ENCODE measurements at places on chromosomes 2 and 18. TPM values are rescaled to one million over a fixed set of nuclear protein-coding genes. Genes with fewer than 3 reads are reported as not detected.

DNA sequence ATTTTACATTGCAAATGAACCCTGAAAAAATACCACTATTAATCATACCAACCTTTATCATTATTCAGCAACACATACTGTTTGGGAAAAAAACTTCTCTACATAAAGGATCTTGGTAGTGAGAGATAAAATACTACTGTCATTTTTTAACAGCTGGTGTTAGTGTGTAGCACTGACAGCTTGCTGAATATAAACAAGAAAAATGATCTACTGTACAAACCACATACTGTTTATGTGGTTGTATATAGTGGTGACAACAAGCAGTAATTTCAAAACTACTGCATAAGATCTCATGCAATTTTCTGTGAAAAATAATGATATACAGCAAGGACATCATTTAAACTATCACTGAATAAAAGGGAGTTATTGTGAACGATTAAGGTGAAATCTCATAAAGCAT lies 601.2 kb downstream of the LRP1B start:
- DNase-seq: no peak
- no peaks in the 10 kb centered on the region for H3K4me1 ChIP-seq
- no peaks in the 10 kb centered on the region for H3K27me3 ChIP-seq
- no peak overlapping the region for H3K4me3 ChIP-seq

Gene POTEI
- not detected for total RNA-seq

GRCh38 chr2:237618449-237618848 lies 8.9 kb upstream of the LRRFIP1 start:
- H3K4me3 ChIP-seq: no peak overlapping the region
- H3K27ac ChIP-seq: no peak overlapping the region
- no peak for DNase-seq
- peaks cover 4% of the 10 kb centered on the region for H3K36me3 ChIP-seq

Gene SLC9A4
- 0.18 TPM for total RNA-seq

Gene TMEM185B
- 19.8 TPM for total RNA-seq

DNA sequence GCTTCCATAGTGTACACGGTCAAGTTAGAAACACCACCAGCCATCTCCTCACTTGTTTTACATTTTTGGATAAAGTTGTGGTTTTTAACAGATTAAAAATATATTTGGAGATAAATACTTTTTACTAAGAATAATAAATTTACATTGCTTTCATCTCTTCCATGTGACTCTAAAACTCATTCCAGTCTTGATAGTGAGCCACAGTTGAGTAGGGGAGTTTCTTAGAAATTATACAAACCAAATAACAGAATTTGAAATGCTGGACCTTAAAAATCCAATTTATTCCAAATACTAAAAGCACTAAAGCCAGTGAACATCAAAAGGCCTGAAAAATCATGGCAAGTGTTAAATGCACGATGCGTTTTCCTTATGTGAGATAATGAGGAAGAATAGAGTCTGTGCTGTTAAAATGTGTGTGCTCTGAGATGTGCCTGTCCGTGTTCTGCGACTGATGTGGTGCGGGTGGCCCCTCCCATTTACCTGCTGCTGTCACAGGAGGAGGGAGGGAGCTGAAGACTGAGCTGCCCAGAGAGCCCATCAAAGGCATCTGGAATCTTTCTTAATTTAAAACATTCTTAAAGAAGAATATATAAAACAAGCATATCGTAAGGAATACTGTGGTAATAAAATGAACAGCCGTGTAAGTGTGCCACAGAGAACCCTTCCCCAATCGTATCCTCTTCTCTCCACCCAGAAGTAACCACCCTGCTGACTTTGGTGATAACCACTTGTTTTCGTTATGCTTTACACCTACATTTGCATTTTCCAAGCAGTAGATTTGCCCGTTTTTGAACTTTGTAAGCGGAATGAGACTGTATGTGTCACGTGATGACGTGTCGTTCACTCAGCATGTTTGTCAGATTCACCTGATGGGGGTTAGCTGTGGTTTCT lies 57.0 kb upstream of the TXNDC2 start:
- H3K27ac ChIP-seq: no peak overlapping the region
- no peak for DNase-seq

Gene DGUOK
- total RNA-seq: 39.7 TPM

Gene WDR43
- total RNA-seq: 66.6 TPM

DNA sequence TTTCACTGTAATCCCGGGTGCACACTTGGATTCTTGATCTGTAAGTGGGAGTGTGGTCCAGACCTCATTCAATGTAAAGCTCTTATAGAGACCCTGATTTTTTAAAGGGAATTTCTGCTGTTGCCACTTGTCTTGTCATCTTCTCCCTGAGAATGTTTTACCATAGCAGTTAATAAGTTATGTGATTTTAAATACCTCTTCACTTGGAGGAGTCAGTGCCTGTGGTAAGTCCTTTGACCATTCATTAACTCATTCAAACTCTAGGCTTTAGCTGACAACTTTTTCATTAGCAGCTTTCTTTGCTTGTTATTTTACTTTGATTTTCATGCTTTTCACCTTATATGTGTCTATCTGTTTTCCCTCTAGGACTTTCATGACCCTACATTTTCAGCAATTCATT lies 51.3 kb downstream of the FMNL2 start:
- H3K36me3 ChIP-seq: no peaks in the 10 kb centered on the region
- peaks cover 16% of the 10 kb centered on the region for H3K27me3 ChIP-seq
- DNase-seq: no peak
- H3K4me3 ChIP-seq: no peak overlapping the region
- no peak overlapping the region for H3K27ac ChIP-seq

GRCh38 chr2:147082850-147083522 lies 761.8 kb upstream of the ACVR2A start:
- peaks cover 11% of the 10 kb centered on the region for H3K27me3 ChIP-seq
- H3K27ac ChIP-seq: no peak overlapping the region
- H3K4me3 ChIP-seq: no peak overlapping the region

Gene TMEM169
- 1.6 TPM for total RNA-seq

Data from T-helper 17 cell (primary cell).